ENCODE measurements at places on chromosomes 2 and 18. TPM values are rescaled to one million over a fixed set of nuclear protein-coding genes. Genes with fewer than 3 reads are reported as not detected.

The IGFBP2 gene
- polyA plus RNA-seq, result 235 TPM

The BIN1 gene
- polyA plus RNA-seq, result 30.0 TPM

The ANKRD30B gene
- polyA plus RNA-seq, result not detected

The RAB6C gene
- not detected for polyA plus RNA-seq

The MAP3K19 gene
- not detected for polyA plus RNA-seq

The DSG4 gene
- not detected for polyA plus RNA-seq

The ABI2 gene
- 46.5 TPM for polyA plus RNA-seq

The SKOR2 gene
- not detected for polyA plus RNA-seq

The CFAP221 gene
- polyA plus RNA-seq, result 0.65 TPM

The CNDP1 gene
- polyA plus RNA-seq, result not detected

The TPO gene
- polyA plus RNA-seq, result 0.74 TPM

The AKAIN1 gene
- polyA plus RNA-seq, result not detected

The ARHGEF4 gene
- 4.6 TPM for polyA plus RNA-seq

The TUBA3E gene
- polyA plus RNA-seq, result 0.31 TPM

The CHN1 gene
- polyA plus RNA-seq, result 28.1 TPM
